Right forelimb (tissue), 1 donor: ENCODE measurements at places on chromosomes 1 and 21.

DNA sequence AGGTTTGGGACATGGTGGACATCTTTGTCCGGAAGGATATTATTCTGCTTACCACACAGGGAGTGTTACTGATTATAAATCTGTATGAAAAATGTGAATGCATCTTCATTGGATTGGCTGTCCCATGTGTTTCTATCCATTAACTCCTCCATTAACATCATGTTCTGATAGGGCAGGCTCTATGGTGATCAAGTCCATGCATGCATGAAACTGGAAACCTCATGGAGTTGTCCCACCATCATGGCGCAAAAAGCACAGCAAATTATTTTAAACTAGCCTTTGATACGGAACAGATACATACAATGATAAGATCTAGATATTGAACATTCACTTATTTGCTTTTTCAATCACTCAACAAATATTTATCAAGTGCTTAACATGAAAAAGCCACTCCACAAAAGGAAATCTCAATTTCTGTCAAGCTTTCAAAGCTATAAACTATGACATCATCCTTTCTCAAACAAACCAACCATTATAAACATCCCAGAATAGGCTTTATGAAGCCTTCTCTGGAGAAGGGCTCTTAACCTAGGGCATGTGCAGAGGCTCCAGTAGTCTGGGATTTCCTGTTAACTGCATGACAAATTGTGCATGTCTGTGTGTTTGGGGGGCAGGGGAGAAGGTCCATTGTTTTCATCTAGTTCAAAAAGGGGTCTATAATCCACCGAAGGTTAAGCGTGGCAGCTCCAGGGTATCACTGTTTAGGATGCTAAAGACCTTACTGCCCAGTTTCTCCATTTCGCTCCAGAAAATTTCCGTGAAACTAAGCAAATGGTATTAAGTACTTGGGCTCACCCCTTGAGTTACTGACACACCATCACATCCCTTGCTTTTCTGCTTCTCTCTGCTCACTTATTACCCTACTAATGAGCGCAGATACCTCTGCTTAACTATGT lies 46.1 kb downstream of the ADAMTS1 start:
- no peak for DNase-seq

GRCh38 chr1:229832695-229833094 lies 206.6 kb downstream of the URB2 start:
- no peak for DNase-seq

DNA sequence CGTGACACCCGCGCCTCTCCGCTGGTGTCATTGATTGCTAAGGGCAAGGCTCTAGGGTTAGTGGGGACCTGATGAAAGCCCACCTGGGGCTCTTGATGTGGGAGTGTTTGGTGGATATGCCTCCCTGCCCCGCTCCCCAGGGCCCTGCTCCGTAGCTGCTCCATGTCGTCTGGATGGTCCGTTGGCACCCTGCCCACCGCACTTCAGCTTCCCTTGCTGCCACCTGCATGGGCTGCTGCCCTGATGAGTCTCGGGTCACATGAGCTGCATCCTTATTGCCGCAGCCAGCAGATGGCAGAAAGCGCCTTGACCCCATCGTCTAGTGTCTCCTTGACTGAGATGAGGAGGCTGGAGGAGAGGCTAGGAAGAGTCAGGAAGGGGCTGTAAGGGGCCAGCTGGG lies 439.4 kb downstream of the CAMTA1 start:
- DNase-seq: no peak

- no peak for DNase-seq
Observed at GRCh38 chr1:204645251-204645650, 40.3 kb downstream of the LRRN2 start.

- no peak for DNase-seq
Observed at GRCh38 chr1:174491606-174492005, 43.8 kb downstream of the GPR52 start.

DNA sequence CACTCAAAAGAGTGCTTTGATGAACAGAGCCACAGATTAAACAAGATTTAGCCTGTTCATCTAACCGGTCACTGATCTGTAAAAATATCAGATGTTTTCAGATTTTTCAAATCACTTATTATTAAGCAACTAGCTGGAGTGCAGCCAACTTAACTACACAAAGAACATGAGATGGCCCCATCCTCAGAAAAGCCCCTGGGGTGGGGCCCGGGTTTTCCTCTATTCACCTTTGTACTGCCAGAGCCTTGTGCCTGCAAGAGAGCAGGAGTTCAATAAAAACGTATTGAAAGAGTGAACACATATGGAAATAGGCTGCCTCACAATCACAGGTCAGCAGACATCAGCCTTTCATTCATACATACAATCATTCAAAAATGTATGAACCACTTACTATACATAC lies 516.1 kb downstream of the OMA1 start:
- DNase-seq: no peak

DNA sequence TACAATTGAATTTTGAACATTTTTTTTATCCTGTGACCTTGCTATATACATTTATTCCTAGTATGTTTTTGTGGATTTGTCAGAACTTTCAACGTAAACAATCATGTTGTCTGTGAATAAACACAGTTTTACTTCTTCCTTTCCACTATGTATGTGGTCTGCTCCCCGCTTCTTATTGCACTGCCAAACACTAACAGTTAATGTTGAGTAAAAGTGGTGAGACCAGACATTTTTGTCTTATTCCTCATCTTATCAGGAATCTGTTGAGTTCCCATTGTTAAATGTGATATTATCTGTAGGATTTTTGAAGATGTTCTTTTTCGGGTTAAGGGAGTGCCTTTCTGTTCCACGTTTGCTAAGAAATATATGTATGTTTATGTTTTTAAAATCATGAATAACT lies 45.9 kb downstream of the CAMSAP2 start:
- no peak for DNase-seq

GRCh38 chr1:160284220-160284781 lies 632 bp downstream of the PEX19 start:
- no peak for DNase-seq

GRCh38 chr1:25216123-25216522 lies 16.2 kb downstream of the SYF2 start:
- no peak for DNase-seq

DNA sequence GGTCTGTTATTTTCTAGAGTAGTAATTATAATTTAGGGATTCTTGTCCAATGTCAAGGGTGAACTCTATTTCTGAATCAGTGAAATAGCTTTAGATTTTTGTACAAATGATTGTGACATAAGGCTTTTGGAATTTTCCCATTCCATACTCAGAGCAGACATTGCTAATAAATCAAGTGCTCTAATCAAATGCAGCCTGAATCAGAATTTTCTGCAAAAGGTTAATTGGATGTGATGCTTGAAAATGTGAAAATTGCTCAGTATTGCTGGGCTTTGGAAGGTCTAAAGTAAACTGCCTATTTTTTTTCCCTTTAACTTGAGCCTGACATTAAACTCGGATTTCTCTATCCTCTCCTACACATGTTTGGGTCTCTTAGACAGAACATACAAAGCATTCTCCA lies 23.2 kb downstream of the SGIP1 start:
- no peak for DNase-seq

- DNase-seq: no peak
Observed at GRCh38 chr21:34942911-34943310, 106.2 kb downstream of the RUNX1 start.

- no peak for DNase-seq
Observed at GRCh38 chr1:204904228-204904810, 33.7 kb downstream of the NFASC start.

GRCh38 chr1:20787840-20788795 lies 1.0 kb upstream of the HP1BP3 start:
- no peak for DNase-seq

- DNase-seq: peak; percentile 25
Observed at GRCh38 chr1:48036710-48037355, 39.6 kb upstream of the TRABD2B start.

GRCh38 chr21:44267655-44268142 lies 6.0 kb upstream of the DNMT3L start:
- peak; percentile 32 for DNase-seq

DNA sequence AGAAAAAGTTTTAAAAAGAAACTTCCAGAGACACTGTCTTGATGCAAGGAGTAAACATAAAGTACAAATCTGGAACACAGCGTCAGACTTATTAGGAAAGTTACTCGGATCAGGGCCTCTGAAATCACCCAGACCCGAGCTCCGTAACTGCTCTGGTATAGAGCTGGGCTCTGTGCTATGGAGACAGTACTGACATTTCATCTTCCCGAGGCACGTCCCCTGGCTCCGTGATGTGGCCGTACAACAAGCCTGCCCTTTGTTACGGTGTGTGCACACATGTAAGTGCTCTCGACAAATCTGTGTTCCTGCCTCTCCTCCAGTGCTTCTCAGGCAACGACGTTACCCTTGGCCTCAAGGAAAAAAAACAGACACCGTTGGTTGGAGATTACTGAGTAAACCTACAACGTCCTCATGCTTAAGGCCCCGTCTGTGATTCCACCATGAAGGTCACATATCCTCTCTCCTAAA lies 107.0 kb upstream of the IRF2BP2 start:
- DNase-seq: no peak

GRCh38 chr1:71083271-71083670 lies 2.4 kb upstream of the ZRANB2 start:
- DNase-seq: no peak

DNA sequence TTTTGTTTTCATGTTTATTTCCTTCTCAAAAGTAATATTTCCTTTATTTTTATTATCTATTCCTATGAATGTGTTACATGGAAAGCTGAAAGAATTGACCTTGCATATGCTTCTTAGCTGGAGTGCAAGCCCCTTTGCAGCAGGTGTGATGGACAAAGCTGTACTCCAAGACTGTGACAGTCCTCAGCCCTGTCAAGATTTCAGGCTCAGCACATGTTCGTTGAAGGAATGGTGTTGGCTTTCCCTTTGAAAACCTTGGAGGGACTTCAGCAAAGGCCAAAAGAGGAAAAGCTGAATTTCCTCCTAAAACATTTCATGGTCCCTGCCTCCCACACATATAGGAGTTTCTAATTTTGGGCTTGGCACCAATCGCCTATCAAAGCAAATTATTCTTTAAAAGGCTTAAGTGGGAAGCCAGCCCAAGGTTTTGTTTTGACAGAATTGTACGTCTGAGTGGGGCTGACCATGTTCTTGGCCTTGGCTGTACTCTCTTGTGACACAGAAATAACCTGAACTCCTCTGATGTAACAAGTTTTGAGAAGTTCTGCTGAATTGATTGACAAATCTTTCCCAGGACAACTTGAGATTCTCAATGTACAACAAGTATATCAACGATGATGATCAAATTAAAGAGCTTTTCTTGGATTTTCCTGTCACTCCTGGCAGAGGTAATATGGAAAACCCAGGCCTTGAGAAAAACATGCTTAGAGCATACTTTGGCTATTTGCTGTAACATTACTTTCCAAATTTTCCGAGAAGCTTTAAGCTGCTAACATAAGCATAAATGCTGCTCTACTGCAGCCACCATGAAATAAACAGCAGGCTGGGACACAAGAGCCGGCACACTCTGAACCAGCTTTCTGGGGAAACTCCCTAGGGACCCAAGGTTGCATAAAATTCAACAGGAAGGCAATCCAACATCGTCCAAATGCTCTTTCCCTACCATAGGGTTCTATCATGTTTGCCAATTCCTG lies 135.7 kb upstream of the ZNF648 start:
- no peak for DNase-seq

GRCh38 chr21:38531591-38531990 lies 33.3 kb upstream of the ERG start:
- peak; percentile 66 for DNase-seq

DNA sequence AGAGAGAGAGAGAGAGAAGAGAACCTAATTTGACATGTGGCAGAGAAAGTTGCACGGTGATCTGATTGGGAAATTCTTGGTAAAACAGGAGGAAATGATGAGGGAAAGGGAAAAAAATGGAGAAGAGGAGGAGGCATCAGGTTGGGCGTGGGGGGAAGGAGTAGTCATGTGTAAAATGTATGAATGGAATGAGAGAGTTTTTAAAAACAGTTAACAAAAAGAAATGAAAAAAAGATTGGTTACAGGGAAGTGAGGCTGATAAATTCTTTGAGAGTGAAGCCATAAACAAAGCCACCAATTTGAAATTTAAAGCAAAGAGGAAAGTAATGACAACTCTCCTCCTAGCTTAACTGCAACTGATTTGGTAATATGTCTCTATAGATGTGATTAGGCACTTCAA lies 409.2 kb downstream of the USH2A start:
- DNase-seq: no peak

DNA sequence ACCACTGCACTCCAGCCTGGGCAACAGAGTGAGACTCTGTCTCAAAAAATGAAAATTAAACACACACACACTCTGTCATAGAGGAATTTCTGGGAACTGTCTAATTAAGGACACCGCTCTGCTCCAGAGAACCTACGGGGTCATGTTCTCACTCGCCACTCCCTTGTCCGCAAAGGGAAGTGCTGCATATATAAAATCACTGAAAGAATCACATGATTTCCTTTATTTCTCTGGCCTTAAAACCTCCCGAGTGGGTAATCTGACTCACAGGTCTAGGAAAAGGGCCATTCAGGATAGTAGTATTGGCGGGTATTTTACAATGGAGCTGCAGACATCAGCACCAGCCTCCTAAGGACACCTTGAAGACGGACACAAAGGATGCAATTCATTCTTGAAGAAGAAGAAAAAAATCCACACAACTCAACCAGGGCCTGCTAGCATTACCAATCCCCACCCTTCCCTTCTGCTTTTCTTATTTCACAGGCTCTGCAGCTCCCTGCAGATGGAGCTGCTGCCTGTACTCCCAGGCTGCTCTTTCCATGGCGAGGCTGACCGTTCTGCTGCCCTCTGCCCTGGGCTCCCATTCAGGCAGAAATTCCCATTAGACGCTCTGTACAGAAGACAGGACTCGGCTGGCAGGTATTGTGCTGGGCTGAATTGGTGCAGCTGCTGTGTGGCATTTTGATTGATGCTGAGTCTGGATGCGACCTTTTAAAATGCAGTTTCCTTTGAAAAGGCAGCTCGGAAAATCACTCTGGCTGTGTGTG lies 53.3 kb upstream of the FAM89A start:
- no peak for DNase-seq

DNA sequence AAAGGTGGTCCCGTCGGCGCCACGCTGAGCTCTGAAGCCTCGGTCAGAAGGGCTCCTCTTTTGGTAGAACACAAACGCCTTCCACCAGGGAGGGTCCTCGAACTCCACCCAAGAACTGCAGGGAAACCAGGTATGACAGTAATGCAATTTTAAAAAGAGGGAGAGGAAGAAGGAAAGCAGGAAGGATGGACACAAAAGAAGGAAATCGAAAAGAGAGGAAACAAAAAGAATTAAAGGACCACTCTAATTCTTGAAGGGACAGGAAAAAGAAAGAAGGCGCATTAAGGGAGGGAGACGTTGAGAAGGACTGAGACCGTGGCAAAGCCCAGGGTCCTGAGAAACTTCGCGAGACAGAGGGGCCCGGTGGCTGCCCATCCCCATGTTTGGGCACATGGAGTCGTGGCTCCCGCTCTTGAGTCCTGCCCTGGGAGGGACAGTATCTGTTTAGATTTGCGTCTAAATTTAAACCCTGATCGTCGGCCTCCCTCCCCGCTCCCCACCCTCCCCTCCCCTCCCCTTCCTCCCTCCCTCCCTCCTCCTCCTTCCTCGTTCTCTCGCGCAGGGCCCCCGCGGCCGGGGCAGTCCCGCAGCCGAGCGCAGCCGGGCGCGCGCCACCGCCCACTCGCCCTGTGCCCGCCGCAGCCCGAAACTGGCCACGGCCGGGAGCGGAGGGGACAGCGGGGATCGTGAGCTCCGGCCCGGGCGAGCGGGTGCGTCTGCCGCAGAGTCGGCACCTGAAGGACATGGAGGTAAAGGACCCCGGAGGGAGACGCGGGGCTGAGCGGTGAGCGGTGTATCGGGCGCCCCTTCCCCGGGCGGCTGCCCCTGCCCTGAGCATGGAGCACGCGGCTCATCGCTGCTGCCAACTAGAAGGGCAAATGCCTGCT lies at the start of gene RCSD1:
Gene RCSD1 (plus strand): TSS at position 552 of the 887 bp plus-strand sequence. CDS start 192 bp downstream, at position 744.
- no peak for DNase-seq
